ENCODE measurements at places on chromosomes 16 and 17. TPM values are rescaled to one million over a fixed set of nuclear protein-coding genes. Genes with fewer than 3 reads are reported as not detected.

GRCh38 chr17:61555127-61555566 lies 35.9 kb downstream of the NACA2 start:
- no peak for DNase-seq

Gene CHD3
- total RNA-seq = 75.5 TPM

DNA sequence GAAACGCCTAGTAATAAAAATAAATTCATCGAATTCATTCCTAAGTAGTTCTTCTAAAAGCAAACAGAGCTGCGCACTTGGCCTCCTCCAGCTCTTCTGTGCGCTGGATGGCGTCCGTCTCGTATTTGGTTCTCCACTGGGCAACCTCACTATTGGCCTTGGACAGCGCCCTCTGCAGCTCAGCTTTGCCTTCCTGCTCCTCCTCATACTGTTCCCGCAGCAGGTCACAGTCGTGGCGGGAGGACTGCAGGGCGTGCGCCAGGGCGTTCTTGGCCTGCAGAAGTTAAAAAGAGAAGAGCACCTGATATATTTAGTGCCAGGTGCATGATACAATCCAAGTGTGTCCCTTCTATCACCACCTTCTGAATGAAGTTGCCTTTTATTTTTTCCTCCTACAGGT lies 21.8 kb downstream of the MYH3 start:
- DNase-seq = no peak

Gene DPEP3
- 2.0 TPM for total RNA-seq

DNA sequence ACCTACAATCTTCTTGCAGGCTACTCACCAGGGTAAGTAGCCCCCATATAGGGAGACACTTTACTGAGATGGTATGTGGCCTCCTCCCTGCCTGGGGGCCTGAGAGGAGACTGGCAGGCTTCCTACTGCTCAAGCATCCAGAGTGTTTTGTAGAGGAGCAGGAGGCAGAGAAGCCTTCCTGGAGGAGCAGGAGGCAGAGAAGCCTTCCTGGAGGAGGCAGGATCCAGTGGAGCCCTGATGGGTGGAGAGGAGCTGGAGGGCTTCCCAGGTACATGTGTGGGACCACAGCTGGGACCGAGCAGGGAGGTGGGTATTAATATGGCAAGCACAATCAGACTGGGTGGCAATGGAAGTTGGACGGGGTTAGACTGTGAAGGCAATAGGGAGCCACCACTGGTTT lies 2.1 kb upstream of the ADGRG5 start:
- no peak for DNase-seq

- no peak for DNase-seq
Observed at GRCh38 chr16:82232806-82233205, 62.8 kb upstream of the MPHOSPH6 start.

Gene SGCA
- total RNA-seq = 3.8 TPM

DNA sequence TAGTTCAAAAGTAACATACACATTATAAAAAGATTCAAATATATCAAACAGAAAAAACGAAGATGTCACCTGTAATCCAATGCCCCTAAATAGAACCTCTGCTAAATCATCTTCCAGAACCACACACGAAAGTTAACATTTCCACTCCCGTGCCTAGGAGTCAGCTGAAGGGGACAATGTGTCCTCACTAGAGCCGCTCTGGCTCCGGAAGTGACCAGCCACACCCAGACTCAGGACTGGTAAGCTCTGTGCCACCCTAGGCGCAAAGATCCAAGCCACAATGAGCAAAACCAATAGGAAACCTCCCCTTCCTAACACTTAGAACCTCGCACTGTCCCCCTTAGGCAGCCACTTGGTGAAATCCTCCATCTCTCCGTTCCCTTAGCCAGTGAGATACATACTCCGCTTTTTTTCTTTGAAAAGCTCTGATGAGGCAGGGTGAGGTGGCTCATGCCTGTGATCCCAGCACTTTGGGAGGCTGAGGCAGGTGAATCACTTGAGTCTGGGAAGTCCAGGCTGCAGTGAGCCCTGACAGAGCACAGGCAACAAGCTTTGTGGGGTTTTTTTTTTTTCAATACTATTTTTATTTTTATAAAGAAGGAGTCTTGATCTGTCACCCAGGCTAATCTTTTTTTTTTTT lies 11.8 kb downstream of the CTRB1 start:
- DNase-seq = no peak

DNA sequence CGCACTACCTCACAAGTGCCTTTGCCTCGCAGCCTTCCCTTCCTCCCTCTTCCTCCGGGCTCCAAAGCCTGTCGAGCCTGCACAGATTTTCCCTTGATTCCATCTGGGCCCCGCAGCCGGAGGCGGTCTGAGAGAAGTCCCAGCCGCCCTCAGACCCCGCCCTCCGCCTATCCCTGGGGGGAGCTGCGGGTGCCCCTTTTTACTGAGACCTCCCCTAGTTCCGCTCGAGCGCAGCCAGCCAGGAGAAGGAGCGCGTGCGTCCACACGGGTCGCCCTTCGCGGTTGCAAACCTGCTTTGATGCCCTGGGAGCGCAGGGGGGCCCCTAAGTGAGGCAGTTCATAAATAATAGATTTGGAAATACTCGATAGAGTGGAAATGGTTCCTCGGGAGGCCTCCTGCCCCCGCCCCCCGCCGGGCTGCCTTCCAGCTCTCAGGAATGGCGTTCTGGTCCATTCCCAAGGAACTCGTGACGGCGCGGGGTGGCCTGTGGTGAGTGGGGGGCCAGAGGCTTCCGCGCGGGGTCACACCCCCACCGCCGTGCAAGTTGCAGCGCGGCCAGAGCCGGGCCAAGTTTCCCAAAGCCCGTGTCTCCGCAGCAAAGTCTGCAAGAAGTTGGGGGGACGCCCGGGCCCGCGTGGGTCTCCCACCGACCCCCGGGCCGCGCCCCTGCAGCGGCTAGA lies 610 bp downstream of the C16orf74 start:
- DNase-seq = peak; percentile 74

GRCh38 chr17:31216031-31216751 lies 80.8 kb downstream of the OMG start:
- DNase-seq = peak; percentile 63

Gene SPHK1
- total RNA-seq = 2.2 TPM

GRCh38 chr17:12620200-12620720 lies 45.4 kb upstream of the MYOCD start:
- no peak for DNase-seq

Gene GOT2
- 33.6 TPM for total RNA-seq

Gene HCFC1R1
- 19.1 TPM for total RNA-seq

- no peak for DNase-seq
Observed at GRCh38 chr17:50889528-50890118, 23.5 kb upstream of the TOB1 start.

GRCh38 chr16:4746215-4746614 lies 11.9 kb downstream of the DNAAF8 start:
- DNase-seq = no peak

DNA sequence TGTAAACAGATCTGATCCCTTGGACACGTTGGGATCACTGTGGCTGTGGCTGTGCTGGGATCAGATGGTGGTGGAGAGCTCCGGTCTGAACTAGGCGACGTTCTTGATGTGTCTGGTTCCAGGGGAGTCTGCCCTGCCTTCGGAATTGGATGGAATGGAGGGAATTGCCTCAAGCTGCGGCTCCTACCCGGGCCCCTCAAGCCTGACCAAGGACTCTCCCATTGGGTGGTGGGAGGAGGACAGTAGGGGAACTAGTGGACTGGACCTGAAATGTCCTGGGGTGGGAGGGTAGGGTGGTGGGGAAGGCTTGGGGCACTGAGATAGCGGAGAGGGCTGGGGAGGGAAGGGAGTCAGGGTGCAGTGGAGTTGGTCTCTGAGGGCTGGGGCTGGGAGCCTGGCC lies 3.2 kb upstream of the UBALD1 start:
- no peak for DNase-seq

Gene LHX1
- total RNA-seq = not detected

- DNase-seq = no peak
Observed at GRCh38 chr17:12041312-12041711, 20.6 kb downstream of the MAP2K4 start.

All from B cell (primary cell).